HTR-8/SVneo (cell line): ENCODE measurements at places on chromosomes 3 and 15.

- no peak for DNase-seq
These were observed 646.6 kb downstream of the OTOL1 start for GRCh38 chr3:162143180-162143579.

- DNase-seq, result peak; percentile 25
These were observed 634 bp downstream of the MINDY2 start for GRCh38 chr15:58771621-58772250.

DNA sequence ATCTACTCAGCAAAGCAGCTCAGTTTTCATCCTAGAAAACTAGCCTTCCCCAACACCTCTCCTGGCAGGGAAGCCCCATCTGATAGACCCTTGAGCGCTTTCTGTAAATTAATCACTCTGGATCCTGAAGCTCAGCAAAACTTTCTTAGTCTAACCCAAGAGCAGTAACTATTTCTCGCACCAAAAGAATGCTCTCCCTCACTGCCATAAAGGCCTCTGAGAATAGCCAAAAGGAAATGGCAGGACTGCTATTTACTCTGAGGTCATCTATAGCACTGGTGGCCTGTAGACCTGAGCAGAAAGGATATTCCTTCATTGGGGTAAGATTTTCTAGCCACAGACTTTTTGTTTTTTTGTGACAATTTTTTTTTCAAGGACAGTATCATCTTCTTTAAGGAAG is 345.8 kb upstream of the ADAMTS9 start:
- DNase-seq, result no peak

DNA sequence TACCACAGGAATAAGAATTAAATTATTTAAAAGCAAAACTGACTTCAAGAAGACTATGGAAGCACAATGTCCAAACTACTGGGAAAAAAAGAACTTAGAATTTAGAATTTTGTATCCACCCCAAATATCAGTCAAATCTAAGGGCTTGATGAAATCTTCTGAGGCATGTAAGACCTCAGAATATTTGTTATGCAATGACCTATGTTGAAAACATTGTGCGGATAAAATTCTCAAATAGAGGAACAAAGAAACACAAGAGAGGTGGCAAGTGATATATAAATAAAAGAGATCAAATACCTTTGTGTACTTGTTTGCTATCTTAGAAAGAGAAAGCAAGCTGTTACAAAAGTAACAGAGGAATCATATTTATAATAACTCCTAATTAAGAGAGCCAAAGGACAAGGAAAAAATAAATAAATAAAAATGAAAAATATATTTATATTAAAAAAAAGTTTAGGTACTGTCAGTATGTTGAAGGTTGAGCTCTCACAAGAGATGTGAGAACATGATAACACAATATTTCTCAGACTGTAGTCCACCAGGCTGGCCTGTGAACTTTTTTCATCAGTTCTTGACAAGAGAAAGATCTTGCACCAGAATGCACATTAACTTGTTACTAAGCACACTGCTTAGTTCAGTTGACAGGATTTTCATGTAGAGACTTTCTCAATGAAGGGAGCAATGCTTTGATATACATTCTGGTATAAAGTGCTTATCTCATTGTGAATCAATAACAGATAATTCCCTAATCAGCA is 50.0 kb downstream of the CPA3 start:
- no peak for DNase-seq

DNA sequence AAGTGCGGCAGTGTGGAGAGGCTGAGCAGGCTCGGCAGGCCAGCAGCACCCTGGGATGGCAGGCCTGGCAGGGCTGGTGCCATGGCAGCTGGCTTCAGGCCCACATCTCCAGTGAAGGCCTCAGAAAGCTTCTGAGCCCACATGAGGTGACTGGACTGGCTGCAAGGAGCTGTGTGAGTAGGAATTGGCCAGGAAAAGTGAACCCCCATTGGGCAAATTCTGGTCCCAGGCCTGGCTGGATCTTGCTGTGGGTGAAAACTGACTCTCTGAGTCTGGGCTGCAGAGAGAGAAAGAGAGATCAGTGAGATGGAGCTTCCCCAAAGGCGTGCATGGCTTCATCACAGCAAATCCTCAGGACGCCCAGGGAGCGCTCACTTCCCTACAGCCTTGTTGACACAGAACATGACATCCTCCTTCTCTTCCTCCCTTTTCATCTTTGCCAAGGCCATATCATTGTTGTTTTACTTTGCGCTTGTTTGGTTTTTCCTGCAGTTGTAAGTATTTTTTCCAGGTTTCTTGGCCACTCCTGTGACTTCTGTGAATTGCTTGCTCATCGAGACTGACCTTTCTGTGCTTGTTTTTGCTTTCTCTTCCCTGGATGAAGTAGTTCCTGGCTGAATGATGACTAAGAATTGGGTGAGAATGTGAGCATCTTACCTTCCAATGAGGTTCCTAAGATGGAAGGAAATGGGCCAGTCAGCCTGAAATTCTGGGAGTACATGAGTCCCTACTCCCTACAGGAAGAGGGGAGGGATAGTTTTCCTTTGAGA is 299.1 kb downstream of the TLE3 start:
- no peak for DNase-seq

GRCh38 chr3:185081521-185081920 is 71.3 kb downstream of the C3orf70 start:
- DNase-seq, result no peak

DNA sequence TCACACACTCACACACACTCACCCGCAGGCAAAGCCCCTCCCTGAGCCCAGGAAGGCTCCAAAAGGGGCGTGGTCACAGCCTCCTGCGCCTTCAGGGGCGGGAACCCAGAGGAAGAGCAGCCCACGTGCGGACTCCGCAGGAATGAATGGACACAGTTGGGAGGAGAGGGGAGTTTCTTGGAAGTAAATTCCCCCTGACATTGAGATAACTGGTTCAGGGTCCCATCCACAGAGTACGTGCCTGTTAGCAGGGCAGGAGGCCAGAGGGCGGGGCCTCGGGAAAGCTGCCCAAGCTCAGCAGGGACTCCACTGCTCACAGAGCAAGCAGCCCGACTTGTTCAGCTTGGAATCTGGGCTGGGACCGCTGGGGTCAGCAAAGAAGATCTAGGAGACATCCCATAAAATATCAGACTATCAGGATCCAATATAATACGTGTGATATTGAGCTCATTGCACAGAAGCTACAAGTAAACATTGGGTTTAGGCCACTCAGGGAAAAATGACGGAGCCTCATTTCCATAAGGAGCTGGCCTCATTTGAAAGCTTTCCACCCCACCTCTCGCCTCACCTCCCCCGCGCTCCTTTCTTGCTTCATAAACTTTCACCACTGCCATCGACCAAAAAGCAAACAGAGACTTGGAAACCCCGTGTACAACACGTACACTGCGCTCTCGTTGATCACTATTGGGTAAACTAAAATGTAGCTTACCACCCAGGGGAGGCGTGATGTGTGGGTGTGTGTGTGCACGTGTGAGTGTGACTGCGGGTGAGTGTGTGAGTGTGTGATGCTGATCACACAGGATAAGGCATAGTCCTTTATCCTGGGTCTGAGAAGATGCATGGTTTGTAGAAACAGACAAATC is 36.0 kb downstream of the TM2D3 start:
- DNase-seq, result no peak

GRCh38 chr15:81983497-81983896 is 62.3 kb downstream of the MEX3B start:
- DNase-seq, result no peak

- DNase-seq, result no peak
These were observed 58.0 kb downstream of the MCF2L2 start for GRCh38 chr3:183370391-183370790.

DNA sequence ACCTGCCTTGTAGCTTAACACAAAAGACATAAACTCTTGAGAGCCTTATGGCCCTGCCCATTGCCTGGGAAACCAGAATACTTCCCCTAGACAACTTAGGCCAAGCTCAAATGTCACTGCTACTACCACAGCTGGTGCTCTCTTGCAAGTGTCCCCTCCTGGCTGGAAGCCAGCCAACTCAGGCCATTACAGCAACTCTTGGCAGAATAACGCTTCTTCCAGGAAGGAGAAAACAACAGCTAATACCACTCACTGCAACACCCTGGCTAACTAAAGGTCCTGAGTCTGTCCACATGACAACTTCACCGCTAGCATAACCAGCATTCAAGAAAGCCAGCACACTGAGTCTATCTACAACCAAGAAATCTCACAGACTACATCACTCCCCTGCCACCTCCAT is 5.1 kb upstream of the B4GALT4 start:
- no peak for DNase-seq

GRCh38 chr3:107328069-107328468 is 49.2 kb upstream of the CCDC54 start:
- DNase-seq, result no peak

- DNase-seq, result no peak
These were observed 90.9 kb upstream of the NEO1 start for GRCh38 chr15:72961346-72961745.

GRCh38 chr3:155488671-155489070 is 195.2 kb upstream of the STRIT1 start:
- DNase-seq, result no peak

DNA sequence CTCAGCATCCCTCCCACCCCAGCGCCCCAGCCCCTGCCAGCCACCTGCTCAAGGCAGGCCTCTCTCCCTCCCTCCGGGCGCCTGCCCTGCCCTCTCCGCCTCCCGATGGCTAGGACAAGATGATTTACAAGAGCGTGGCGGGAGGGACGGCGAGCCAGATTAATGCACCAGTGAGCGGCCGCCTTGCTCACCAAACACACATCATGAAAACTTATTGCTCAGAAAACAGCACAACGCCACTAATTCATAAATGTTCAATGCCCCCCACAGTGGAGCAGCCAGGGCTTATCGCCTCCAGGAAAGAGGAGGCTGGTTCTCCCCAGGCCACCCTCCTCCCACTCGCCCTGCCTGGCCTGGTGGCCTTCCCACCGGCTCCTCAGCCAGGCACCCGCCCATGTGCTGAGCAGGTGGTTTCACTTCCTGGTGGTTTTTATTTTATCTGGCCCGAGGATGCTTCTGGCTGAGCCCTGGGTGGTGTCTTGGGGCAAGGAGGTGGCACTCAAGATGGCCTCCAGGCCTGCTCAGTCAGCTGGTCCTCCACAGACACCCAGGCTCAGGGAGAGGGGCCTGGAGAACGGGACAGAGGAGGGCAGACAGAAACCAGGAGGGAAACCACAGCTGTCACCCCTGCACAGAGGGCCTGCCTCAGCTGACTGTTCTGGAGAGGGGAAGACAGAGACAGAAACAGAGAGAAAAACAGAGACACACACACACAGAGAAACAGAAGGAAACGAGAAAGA is 284.9 kb downstream of the UACA start:
- DNase-seq, result no peak

- no peak for DNase-seq
These were observed 246.8 kb downstream of the NLGN1 start for GRCh38 chr3:173644086-173645082.

DNA sequence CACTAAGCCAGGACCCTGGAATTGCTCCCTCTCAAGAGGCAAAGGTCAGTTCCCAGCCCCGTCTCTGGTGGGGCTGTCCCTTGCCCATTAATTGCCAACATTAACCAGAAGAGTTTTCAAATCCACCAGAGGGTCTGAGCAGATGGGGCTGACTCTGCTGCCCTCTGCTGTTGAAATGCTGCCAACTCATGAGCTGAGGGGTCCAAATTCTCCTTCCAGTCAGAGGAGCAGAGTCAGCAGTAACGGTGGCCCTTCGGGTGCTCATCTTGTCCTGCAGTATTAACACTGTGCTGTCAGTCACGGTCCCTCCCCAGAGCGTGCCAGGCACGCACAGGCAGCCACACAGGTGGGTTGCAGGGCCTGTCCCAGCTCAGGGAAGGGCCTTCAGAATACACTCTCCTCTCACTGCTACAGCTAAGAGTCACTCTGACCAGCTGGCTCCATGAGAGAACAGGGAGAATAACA is 10.7 kb upstream of the SPTBN5 start:
- peak; percentile 81 for DNase-seq

DNA sequence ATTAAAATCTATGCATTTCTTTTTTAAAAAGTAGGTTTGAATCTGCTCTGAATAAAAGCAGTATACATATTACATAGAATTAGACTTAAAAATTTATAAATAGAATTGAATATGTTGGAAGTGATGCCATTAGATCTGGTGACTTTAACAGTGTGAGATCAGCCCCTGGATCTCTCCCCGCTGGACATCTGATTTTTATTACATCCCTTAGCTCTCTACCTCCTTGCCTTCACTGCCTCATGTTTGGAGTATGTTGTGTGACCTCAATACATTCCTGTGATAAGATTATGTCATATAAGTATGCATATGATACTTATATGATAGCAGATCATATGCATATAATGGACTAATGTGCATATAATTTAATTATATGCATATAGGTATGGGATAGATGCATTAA is 643.4 kb upstream of the NR2F2 start:
- DNase-seq, result no peak

DNA sequence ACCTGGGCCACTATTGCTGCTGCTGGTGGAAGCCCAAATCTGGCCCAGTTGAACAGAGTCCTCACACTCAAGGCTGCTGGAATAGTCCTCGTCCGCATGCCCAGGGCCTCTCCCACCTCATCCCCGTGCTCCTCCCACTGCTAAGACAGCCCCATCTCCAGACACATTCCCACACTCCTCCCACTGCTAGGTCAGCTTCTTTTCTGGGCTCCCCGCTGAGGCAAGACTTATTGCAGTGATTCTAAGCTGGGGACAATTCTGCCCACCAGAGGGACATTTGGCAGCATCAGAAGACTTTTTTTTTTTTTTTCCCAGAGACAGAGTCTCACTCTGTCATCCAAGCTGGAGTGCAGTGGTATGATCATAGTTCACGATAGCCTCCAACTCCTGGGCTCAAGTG is 35.1 kb downstream of the POC1A start:
- DNase-seq, result no peak

- DNase-seq, result no peak
These were observed 24.2 kb upstream of the SLC41A3 start for GRCh38 chr3:126107957-126108675.

DNA sequence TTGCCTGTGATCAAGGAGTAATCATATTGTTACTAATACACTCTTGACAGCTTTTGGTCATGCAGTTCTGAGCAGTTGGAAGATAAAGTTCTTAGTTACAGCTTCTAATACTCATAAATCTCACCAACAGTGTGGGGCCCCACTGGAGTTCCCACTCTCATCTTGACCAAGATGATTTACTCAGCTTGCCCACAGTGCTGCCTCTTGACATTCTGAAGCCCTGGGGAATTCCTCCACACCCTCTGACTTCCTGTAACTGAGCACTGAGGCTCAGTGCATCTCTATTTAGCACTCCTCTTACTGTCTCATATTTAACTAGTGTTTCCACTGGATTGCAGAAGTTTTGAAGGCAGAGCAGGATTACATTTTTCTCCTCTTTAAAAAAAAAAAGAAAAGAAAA is 1.9 kb upstream of the ARL6IP5 start:
- DNase-seq, result peak; percentile 65
